PC-3 (cell line): ENCODE measurements at places on chromosomes 11 and 22. TPM values are rescaled to one million over a fixed set of nuclear protein-coding genes. Genes with fewer than 3 reads are reported as not detected.
A peak's percentile ranks its signal among the peaks of the same experiment; 100 is the strongest.

Gene NRXN2
- not detected in 2 replicates for total RNA-seq

GRCh38 chr22:21593406-21594232, 26.1 kb downstream of the UBE2L3 start:
- peak; percentile 24 for DNase-seq

GRCh38 chr11:12288931-12289666, 88.3 kb upstream of the PARVA start:
- DNase-seq = no peak

- DNase-seq = no peak
Measured at GRCh38 chr11:92866679-92867282, 102.7 kb upstream of the MTNR1B start.

Gene ACRV1
- not detected in 2 replicates for total RNA-seq

Gene OR6A2
- 0.06 and 0.07 TPM in 2 replicates for total RNA-seq

- DNase-seq = no peak
Measured at GRCh38 chr11:16456366-16456765, 100.0 kb upstream of the SOX6 start.
